ENCODE measurements at places on chromosomes 12 and 14. TPM values are rescaled to one million over a fixed set of nuclear protein-coding genes. Genes with fewer than 3 reads are reported as not detected.

The KLHL33 gene
- under 0.01 TPM for total RNA-seq

The DDX23 gene
- 56.7 TPM for total RNA-seq

The APOF gene
- not detected for total RNA-seq

The BICD1 gene
- 6.3 TPM for total RNA-seq

The PTHLH gene
- 3.9 TPM for total RNA-seq

The SLC6A12 gene
- total RNA-seq = not detected

The IL23A gene
- not detected for total RNA-seq

The KRT77 gene
- total RNA-seq = not detected

The CSRP2 gene
- total RNA-seq = 47.9 TPM

The KLRD1 gene
- 1.6 TPM for total RNA-seq

The LBHD2 gene
- not detected for total RNA-seq

The CAPRIN2 gene
- 34.9 TPM for total RNA-seq

The GPR84 gene
- not detected for total RNA-seq

The TBC1D30 gene
- 0.11 TPM for total RNA-seq

The RAB21 gene
- total RNA-seq = 8.6 TPM

The KRT82 gene
- total RNA-seq = not detected

The SERPINA10 gene
- total RNA-seq = not detected

The CLEC4D gene
- not detected for total RNA-seq

The FZD10 gene
- not detected for total RNA-seq

The TAS2R14 gene
- total RNA-seq = 2.7 TPM

The NINJ2 gene
- total RNA-seq = 2.6 TPM
